Right lung (tissue), 10 donors: ENCODE measurements at places on chromosomes 5 and 9.

DNA sequence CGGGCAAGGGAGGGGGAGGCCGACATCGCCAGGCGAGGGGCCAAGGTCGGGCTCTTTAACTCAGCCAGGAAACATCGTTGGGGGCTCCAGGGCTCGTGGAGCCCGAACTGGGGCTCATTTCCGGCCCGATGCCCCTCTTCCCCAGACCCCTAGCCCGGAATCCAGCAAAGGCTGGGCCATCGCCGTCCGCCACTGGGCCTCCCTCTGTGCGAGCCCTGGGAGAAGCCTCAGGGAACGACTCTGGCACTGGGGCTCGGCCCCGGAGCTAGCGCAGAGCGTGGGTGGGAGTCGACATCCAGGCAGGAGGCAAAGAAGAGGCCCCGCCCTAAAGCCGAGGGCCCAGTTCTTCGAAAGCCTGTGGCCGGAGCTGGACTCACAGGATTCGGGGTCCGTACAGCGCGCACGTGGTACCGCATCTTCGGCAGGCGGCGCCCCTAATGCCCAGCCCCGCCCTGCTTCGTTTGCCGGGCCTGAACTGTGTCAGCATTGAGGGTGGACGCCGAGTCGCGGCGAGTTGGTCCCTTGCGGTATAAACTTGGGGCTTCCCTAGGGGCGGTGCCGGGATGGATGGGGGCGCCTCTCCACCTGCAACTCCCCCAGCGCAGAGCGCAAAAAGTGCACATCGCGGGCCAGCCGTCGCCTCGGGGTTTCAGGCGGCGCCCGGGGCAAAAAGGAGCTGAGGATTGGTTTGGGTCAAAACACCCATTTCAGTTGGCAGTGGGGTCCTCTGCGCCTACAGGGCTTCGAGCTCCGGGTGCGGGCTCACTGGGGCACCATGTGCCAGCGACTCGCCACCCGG lies 3.6 kb upstream of the PAX5 start:
- no peak for DNase-seq

- no peak for DNase-seq
Observed at GRCh38 chr9:37908698-37909186, 4.8 kb upstream of the SLC25A51 start.

DNA sequence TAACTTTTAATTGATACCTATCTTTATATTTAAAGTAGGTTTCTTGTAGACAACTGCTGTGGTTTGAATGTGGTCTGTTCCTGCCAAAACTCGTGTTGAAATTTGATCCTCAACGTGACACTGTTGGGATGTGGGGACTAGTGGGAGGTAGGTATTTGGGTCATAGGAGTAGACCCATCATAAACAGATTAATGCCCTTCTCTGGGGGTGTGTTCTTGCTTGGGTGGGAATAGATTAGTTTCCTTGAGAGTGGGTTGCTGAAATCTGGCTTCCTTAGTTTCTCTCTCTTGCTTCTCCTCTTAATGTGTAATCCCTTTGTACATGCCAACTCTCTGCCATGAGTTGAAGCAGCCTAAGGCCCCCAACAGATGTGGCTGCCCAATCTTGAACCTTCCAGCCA lies 34.6 kb upstream of the IPPK start:
- DNase-seq: no peak

GRCh38 chr5:9344751-9345240 lies 201.1 kb downstream of the SEMA5A start:
- DNase-seq: no peak

- no peak for DNase-seq
Observed at GRCh38 chr5:145775411-145775810, 59.7 kb downstream of the PRELID2 start.

DNA sequence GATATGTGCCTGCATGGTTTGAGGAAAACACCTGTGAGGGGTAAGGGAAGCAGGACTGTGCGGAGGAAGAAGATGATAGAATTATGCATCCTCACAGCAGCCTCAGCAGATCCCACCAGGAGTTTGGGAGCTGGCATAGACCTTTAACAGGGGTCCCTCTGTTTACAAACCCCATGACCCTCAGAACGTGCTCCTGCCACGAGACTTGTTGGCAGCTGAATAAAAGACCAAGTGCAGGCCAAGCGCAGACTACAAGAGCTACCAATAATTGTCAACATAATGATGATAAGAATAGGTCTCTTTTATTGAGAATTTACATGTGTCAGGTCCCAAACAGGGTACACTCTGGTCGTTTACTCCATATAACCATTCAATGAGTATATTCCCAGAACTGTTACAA lies 236.0 kb downstream of the MED10 start:
- no peak for DNase-seq
